Hematopoietic multipotent progenitor cell treated with erythropoietin and hydrocortisone succinate and interleukin-3 and kit ligand, for 15 days (in vitro differentiated cells): ENCODE measurements at places on chromosomes 16 and 17.

DNA sequence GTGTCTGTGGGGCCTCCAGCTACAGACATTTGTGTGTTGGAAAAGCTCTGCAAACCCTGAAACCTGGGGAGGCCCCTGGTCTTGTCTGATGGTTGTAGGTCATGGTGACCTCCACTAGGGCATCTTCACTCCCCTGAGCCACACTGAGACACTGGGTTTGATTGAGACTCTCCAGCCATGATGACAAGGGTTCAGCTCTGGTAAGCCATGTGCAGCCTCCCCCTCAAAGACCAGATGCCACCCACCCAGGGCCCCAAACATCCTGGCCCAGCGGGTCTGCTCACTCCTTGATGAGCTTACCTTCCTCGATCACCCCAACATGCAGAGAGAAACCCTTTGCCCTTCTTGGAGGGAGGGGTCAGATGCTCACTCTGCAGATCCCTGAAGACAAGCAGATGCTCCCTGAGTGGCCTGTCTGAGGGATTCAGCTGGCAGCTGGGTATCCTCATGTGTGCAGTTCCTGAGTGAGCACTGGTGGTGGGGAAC is 101.6 kb downstream of the METRNL start:
- no peak for DNase-seq

DNA sequence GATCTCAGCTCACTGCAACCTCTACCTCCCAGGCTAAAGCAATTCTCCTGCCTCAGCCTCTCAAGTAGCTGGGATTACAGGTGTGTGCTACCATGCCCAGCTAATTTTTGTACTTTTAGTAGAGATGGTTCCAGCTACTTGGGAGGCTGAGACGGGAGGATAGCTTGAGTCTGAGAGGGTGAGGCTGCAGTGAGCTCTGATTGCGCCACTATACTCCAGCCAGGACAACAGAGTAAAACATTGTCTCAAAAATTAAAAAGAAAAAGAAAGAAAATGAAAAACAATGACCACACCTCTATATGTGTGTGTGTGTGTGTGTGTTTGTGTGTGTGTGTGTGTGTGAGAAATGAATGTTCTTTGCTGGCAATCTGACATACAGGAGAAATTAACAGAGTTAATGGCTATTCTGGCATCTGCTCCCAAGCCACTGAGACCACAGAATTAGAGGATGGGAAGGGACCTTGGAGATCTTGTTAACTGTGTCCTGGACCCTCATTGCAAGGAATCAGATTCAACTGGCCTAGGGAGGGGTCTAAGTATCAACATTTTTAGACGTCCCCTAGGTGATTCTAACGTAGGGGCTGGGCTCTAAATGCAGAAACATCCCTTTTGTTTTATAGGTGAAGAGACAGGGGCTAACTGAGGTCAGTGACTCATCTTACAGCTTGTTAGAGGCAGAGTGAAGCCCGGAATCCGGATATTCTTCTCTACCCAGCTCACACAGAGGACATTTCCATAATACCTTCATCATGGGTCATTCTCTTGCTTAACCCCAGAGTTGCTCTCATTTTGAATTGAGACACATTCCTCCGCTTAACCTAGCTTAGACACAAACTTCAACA is 16.4 kb upstream of the MARCHF10 start:
- no peak for DNase-seq

DNA sequence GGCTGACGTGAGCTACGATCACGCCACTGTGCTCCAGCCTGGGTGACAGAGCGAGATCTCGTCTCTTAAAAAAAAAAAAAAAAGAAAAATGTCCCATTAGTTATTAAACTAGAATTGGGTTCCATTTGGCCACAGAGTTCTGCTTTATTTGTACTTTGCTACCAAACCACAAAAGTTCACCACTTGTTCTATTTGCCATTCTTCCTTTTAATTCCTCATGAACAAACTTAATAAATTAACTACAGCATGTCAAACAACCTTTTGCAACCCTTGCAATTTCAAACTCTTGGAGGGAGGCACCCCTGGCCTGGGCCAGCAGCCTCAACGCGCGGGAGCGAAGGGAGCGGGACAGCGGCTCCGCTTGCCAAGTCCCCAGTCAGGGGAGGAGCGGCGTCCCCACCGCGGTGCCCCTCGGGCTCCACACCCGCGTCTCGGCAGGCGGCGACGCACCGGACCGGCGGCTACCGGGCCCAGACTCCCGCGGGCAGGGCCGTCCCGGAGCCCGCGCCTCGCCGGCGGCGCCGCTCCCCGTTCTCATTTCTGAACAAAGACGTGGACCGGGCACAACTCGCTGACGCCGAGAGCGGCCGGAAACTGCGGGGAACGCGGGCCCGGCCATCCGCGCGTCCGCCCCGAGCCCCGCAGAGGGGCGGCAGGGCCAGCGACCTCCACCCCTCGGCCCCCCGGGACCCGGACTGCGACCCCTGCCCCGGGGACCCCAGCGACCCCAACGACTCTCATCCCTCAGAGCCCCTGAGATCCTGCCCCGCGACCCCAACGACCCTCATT is 775 bp downstream of the CYTH1 start:
- DNase-seq = peak; percentile 48

DNA sequence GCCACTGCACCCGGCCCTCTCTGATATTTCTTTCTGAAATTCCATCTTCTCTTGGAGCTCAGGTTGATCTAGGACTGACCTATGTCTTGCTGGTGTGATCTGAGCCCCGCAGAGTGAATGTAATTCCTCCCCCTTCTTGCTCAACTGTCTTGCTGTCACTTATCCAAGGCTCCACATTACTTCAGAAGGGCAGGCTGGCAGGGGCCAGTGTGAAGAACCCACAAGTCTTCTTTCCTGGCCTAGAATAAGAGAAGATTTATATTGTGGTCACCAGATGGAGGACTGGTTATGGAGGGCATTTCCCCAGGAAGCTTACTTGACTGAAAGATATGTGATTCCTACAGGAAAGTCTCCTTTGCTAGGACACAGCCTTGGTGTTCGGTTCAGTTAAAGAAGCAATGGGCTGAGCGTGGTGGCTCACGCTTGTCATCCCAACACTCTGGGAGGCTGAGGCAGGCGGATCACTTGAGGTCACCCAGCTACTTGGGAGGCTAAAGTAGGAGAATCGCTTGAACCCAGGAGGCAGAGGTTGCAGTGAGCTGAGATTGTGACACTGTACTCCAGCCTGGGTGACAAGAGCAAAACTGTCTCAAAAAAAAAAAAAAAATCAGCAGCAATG is 13.4 kb downstream of the ITGAL start:
- no peak for DNase-seq

GRCh38 chr16:3259836-3260235 is 3.4 kb upstream of the MEFV start:
- DNase-seq = no peak

GRCh38 chr16:29996766-29997250 is 767 bp downstream of the INO80E start:
- no peak for DNase-seq

DNA sequence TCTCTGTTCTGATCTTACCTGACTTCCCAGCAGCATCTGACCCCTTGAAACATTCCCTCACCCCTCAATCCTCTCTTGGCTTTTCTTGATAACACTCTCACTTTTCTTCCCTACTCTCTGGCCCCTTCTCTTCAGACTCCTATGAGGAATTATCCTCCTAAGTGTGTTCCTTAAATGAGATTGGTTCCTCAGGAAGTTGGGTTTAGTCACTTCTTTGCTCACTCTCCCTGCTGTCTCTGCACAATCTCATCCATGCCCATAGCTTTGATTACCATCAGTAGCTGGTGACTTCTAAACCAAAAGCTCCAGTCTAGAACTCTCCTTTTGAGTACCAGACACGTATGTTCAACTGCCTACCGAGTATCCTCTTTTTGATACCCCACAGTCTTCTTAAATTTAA is 13.0 kb downstream of the MED24 start:
- DNase-seq = no peak

GRCh38 chr17:58208344-58208743 is 10.7 kb downstream of the MKS1 start:
- DNase-seq = no peak

- no peak for DNase-seq
Measured at GRCh38 chr16:86491640-86492023, 18.7 kb upstream of the FOXF1 start.

DNA sequence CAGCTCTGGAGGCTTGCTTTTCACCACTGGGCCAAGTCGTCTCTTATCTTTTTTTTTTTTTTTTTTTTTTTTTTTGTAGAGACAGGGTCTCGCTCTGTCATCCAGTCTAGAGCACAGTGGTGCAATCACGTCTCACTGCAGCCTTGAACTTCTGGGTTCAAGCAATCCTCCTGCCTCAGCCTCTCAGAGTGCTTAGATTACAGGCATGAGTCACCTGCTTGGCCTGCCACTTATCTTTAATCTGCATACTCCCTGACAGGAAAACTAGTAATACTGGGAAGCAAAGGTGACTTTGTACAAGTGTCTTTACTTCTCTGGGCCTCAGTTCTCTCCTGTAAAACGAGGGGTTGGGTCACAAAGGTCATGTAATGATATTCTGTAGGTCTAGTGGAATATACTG is 15.0 kb downstream of the NTN1 start:
- no peak for DNase-seq

DNA sequence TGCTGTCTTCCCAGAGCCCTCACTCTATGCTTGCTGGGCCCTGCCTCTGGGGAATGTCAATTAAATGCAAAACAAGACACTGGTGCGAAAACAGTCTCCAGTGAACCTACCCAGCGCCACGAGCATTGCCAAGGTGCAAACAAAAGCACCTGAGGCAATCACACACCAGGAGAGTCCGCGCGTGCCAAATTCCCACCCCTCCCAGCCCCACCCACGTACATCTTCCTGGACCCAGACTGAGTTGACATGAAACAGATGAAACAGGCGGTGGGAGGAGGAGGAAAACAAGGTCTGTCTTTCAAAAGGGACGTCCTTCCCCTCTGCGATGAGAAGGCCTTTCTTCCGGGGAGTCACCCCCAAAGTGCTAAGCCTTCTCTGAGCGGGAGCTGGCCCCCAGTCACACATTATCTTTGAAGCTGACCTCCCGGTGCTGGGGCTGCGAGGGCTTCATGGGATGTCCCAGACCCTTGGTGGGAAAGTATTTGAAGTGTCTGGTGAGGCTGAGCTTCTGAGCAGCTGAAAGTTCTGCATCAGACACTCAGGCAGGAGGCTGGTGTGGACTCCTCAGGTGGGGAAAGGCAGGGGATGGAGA is 200.4 kb downstream of the AXIN2 start:
- no peak for DNase-seq

- no peak for DNase-seq
Measured at GRCh38 chr17:47696717-47697642, 3.0 kb downstream of the TBKBP1 start.

DNA sequence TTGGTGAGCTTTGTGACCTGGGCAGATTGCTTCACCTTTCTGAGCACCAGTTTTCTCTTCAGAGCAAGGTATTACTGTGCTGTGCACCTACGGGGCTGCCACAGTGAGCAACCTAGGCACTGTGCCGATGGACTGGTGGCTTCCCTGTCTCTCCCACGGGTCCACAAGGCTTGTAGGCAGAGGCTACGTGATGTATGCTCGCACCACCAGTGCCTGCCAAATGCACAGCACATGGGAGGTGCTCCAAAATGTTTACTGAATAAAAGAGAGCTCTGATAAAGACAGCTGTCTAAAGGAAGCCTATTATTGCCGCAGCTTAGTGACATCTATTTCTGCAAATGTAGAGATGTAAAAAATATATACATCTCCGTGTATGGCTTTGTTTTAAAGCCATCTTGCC is 139.2 kb downstream of the CDK5R1 start:
- DNase-seq = no peak
